Stimulated activated CD8-positive, alpha-beta memory T cell treated with anti-CD3 and anti-CD28 coated beads, Interleukin-7, amount 100 ng/mL, for 1 hour (primary cell): ENCODE measurements at places on chromosomes 2 and 18.

DNA sequence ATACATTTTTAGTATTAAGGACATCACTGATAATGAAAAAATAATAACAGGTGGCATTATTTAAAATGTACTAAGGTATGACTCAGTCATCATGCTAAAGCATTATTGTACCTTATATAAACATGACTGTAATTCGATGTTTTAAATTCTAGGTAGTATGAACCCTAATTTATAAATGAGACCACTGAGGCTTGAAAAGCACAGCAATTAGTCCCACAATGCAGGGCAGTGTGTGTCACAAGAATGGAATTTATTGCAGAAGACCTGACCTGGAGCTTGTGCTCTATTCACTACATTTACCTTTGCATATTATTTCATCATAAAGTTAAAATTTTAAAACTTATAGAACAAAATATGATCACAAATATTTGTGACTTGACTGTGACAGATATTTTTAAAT, 358.5 kb upstream of the DSEL start:
- no peak for DNase-seq

DNA sequence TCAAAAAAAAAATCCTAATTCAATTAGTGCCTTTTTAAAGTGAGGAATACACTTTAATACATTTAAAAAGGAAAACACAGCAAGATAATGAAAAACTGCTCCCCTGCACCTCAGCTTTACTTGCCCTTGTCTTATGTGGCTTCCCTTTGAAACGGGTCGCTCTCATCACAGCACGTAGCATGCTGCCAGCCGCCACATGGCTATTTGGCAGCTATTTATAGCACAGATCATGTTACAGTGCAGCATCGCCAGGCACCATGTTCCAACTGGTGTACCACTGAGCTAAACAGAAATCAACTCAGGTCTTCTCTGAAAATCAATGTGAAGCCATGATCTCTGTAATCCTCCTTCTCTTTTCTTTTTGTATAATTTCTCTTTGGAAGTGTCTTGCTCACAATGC, 65.1 kb downstream of the TMEM182 start:
- DNase-seq = no peak

GRCh38 chr2:85231952-85232351, 95.8 kb downstream of the TGOLN2 start:
- no peak for DNase-seq

- DNase-seq = no peak
These were observed 164.8 kb downstream of the DCDC2C start for GRCh38 chr2:3868012-3868805.

DNA sequence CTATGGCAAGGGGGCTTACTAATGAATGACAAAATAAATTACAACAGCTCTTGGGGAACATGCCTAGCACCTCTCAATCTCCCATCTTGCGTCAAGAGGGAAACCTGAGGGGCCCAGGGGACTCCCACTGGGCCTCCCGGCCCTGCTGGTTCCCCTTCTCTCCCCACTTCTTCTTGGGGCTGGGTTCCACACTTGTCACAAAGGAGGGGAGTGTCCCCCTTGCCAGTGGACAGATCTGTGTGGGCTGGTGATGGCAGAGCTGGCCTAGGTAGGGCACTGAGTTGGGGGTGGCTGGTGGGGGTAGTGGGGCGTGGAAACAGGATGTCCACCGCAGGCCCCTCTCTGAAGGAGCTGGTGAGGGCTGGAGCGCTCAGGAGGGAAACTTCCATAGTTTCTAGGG, 184.0 kb upstream of the HAAO start:
- no peak for DNase-seq

- DNase-seq = no peak
These were observed 37.2 kb downstream of the PTPRM start for GRCh38 chr18:7604361-7604760.

- no peak for DNase-seq
These were observed 226.1 kb downstream of the MYCN start for GRCh38 chr2:16166327-16166981.

DNA sequence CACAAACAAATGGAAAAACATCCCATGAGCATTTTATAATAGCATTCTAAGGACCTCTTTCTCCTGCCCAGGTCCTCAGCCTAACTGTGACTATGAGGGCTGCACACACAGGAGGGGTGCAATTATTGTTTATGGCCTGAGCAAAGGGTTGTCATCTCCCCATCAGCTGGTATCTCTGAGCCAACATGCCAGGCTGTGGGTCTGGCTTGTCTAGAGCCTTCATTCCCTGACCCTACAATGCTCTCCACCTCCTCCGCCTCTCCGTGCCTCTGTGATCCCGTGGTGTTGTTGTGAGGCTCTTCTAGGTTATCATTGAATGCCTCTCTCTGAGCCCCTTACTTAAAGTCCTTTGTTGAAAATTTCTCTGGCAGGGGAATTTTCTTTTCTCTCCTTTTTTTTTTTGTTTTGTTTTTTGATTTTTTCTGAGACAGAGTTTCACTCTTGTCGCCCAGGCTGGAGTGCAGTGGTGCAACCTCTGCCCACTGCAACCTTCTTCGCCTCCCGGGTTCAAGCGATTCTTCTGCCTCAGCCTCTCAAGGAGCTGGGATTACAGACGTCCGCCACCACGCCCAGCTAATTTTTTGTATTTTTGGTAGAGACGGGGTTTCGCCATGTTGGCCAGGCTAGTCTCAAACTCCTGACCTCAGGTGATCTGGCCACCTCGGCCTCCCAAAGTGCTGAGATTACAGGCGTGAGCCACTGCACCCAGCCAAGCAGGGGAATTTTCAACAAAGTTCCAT, 126.4 kb downstream of the SMAD7 start:
- no peak for DNase-seq

- no peak for DNase-seq
These were observed 25.0 kb downstream of the METTL21A start for GRCh38 chr2:207600231-207600630.

- no peak for DNase-seq
These were observed 107.2 kb upstream of the CDH2 start for GRCh38 chr18:28284132-28284531.

DNA sequence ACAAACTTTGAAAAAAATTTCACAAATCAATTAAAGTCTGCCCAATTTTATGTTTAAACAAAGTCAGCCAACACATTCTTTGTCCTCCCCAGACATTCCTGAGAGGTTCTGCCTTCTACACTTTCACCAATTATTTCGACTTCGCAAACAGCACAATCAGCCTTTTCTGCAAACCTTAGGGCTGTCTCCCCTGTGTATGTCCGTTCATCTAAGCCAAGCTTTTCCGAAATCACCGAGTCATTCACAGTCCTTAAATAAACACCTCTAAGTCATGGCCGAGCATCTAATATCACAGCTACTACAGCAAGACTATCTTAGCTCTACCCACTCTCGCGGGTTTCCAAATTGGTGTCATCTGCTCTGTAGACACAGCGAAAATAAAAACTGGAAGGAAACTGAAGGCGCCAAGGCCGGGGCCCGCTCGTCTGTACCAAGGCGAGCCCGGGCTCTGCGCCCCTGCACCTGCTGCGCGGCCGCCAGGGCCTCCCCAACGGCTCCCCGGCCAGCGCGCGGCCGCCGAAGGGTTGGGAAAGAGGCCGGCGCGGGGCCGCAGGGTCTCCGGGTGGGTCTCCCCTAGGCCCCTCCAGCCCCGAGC, 730 bp downstream of the ODC1 start:
- DNase-seq = no peak

GRCh38 chr2:187541086-187542085, 12.8 kb downstream of the TFPI start:
- no peak for DNase-seq

GRCh38 chr2:13667415-13667757, 950.6 kb downstream of the TRIB2 start:
- DNase-seq = no peak

DNA sequence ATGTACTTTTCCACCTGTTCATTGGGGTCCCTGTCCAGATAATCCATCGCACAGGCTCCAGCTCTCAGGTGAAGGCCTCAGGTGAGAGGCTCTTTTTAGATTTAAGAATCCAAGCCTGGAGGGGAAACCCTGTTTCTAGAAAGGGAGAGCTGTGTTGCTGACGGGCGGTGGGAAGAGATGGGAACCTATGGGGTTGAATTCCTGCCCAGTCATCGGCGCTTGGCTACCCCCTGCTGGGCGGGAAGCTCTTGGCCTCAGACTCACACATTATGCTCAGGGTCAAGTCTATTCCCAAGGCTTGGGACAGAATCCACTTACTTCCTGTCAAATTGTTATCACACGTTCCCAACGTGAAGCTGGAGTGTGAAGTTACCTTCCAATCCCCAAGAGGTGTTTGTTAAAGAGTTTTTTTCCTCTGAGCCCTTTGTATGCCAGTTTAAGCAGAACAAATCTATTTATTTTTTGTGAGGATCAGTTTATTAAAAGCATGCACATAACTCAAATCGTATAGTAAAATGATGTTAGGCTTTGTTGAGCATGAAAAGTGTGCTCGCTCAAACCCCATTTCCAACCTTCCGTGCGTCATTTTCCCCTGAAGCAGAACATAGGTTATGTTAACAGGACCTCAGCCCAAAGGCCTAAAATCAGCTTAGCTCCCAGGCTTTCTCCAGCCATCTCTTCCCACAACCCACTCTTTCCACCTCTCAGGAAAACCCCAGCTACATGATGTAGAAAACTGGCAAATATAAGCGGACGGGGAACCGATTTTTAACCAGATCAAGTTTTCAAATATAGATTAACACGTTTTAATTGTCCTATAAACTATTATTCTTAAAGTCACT, 181.7 kb upstream of the ETAA1 start:
- no peak for DNase-seq

GRCh38 chr18:67599277-67599676, 82.8 kb upstream of the DSEL start:
- no peak for DNase-seq

DNA sequence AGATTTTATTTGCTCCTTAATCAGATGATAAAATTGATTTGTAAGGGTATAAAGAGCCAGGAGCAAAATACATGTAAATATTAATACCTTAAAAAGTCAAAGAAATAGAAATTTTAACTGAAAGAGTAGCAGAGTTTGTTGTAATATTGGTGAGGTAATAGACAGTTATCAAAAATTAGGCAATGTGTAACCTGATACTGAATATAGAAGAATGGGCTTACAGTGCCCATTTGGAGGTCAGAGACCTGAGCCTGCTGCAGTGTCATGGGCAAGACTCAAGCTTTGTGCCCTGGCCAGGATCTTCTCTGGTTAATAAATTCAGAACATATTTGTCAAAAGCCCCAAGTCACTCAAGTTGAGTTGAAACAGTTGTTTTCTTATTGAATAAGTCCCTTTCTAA, 29.7 kb upstream of the TMEM247 start:
- no peak for DNase-seq

DNA sequence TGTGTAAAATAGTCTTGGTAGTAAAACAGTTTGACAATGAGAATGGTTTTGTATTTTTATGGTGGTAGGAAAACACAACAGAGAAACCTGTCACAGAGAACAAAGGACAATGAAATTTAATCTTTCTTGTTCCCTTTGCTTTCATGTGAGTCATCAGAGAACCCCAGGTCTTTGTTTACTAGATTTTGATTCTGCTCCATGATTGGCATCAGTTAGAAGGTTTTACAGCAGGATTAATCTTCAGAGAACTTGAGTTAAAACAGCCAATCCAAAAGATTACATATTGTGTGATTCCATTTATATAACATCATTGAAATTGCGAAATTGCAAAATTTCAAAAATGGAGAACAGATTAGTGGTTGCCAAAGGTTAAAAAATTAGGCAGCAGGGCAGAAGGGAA, 2.5 kb downstream of the APLF start:
- no peak for DNase-seq

DNA sequence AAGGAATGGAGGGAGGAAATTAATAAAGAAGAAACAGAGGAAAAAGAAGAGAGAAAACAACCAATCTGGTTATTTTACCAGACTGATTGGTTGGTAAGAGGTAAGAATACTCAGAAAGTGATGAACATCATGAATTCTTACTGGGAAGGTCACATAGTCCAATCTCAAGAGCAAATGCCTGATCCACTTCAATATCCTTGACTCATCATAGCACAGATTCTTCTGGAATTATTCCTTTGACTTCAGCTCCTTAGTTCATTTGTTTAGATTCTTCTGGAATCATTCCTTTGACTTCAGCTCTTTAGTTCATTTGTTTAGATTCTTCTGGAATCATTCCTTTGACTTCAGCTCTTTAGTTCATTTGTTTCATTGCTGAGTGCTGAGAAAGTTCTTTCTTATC, 2030.6 kb upstream of the CELF4 start:
- no peak for DNase-seq

DNA sequence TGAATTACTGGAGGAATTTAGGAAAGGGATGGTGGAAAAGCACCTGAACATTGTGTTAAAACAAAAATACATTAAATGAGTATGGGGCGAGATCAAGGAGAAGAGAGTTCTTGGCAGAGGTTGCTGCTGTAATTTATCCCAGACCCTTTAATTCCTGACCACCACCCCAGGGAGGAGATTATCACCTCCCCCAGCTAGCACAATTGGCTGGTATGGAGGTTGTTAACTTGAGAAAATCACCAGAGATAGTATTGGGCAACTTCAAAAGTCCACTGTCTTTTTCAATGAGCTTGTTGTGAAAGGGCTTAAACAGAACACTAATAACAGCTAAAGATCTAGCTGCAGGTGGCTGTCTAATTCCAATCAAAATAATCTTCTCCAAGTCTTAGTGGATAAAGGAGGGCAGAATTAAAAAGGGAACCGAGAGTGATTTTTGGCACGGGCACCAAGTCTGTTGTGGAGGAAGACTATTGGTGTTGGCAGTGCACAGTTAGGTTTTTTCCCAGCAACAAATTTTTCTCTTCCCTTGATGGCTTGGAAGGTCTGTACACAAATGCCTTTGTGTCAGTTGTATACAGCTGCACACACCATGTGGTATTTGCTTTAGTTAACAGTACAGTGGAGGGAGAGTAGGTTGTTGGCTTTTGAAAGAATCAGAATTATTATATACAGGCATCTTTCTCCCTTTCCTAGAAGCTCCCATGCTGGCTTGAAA, 289.5 kb downstream of the SLC4A3 start:
- DNase-seq = no peak

DNA sequence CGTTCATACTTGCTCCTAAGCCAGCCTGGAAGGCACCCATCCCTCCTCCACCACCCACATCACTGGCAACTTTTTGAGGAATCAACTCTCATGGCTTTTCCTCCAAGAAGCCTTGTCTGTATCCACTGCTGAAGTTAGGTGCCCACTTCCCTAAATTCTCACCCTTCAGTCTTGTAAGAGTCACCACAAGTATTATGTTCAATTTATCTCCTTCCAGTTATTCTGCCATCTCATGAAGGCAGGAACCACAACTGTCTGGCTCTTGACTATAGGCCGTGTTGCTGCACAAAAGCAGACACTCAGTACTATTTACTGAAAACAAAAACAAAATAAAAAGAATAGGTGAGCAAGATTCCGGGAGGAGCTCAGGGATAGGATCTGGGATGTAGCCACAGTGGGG, 234.8 kb downstream of the CYRIA start:
- no peak for DNase-seq

GRCh38 chr2:241788572-241788971, 11.9 kb downstream of the GAL3ST2 start:
- no peak for DNase-seq

DNA sequence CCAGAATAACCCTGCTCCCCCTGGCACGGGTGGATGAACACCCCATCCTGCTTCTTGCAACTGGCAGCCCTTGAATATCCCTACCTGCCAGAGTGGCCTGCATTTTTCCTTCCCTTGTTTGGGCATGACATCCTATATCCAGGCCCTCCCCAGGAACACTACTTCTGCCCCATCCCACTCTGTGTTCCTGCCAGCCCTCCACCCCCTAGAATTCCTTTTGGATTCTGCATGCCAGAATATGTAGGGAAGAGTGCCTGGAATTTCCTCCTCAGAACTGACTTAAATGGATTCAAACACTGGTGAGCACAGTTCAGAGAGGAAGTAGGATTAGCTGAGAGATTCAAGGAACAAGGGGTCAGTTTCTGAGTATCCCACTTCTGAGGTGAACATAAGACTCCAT, 123.5 kb upstream of the PELI1 start:
- DNase-seq = no peak
